Renal pelvis (tissue), 12 donors: ENCODE measurements at places on chromosomes 2 and 18. TPM values are rescaled to one million over a fixed set of nuclear protein-coding genes. Genes with fewer than 3 reads are reported as not detected.

GRCh38 chr2:144643537-144644336 is 123.8 kb upstream of the ZEB2 start:
- no peak for DNase-seq

The TUBA3E gene
- not detected for polyA plus RNA-seq

GRCh38 chr18:53909668-53910067 is 314.8 kb downstream of the MBD2 start:
- no peak for DNase-seq

The ASIC4 gene
- polyA plus RNA-seq, result 0.21 TPM

DNA sequence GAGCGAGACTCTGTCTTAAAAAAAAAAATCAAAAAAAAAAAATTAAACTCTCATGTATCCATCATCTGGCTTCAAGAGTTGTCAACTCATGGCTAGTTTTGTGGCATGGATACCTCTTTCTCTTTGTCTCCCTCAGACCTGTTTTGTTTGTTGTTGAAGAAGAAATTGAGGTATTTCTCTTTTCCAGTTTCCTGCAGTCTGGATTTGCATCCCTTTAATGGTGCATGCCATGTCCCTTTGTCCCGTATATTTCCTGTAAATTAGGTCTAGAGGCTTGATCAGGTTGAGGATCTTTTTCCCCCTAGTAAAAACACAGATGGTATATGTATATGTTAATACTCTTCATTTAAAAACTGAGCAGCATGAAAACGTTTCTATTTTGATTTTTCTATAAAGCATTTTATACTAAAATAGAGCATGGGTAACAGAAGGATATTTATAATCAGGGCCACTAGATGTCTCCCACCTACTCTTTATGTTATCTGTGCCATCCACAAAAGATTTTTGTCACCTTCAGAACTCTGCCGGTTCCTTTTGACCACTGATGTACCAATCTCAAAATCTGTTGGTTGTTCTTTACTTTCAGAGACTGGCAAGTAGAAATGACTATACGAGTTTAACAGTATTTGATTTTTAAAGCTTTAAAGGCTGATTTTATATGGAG is 80.1 kb downstream of the GALNT1 start:
- peak; percentile 0 for DNase-seq

DNA sequence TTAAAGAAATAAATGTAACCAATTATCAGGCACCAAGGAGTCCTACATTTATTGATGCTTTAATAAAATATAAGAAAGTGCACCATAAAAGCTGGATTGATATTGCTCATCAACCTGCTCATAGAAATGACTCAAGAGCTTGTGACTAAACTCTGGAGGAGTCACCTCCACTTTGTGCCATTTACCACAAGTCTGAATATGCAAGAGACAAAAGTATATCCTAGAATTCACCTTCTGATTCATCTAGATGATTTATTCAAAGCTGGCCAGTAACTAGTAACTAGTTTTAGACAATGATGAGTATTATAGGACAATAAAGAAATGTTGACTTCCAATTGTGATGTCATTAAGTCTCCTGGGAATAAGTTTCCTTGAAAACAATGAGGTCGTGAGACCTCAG is 146.0 kb upstream of the SOX11 start:
- no peak for DNase-seq

- no peak for DNase-seq
Observed at GRCh38 chr2:95386031-95386430, 16.5 kb upstream of the FAHD2A start.

DNA sequence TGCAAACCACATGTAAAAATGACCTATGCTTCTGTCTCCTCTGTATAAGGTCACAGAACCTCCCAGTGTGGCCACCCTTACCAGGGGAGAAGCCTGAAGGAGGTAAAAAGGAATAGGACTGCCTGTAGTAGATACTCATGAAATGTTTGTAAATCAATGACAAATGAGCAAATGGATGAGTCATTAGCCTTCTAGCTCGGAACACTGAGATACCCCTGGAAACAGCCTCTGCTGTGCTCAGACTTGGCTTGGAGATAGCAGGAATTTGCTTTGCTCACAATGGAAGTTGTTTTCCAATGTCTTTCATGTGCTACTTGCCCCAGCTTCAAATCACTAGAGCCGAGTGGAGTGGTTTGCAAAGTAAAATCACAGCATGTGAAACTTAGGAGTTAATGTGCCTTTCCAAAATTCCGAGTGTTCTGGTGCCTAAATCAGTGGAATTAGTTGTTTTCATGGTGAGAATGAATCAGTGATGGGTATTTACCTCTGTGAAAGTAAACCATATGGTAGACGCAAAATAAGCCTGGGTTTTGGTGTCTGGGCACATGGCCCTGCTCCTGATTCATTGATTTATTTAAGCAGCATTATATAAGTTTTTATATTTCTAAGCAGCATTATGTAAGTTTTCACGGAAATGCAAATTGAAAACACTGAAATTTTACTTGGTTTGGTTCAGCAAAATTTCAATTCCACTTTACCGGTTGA is 154.0 kb upstream of the MAP3K20 start:
- no peak for DNase-seq

DNA sequence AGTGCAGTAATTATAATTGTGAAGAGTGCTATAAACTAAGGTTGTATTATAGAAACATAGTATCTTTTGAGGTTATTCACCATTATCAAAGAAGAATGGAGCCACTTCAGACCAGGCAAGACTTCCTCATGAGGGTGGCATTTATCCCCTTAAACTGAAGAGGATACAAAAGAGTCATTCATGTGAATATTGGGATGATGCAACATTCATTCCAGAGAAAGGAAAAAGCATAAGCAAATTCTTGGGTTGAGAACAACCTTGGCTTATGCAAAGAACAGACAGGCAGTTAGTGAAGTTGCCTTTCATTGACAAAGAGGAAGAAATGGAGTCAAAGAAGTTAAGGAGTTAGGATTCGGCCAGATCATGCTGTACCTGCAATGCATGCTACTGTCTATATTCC is 682.5 kb downstream of the MBD2 start:
- no peak for DNase-seq

DNA sequence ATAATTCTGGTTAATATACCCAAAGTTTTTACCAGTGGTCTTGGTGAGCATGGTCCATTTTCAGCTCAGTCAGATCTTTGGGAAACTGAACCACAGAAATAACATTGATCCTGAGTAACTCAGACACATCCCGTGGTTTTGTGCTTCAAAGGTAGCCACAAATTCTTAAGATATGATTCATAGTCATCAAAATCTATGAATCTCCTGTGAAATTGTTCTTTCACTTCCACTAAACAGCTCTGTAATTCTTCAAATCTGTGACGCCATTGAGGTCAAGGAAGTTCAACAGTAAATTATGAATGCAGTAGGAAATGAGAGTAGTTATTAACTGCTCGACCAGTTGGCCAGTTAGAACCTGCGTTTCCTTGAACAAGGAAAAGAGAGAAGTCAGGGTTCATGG is 147.3 kb downstream of the IRS1 start:
- peak; percentile 45 for DNase-seq

GRCh38 chr2:27379836-27380625 is 503 bp downstream of the ZNF513 start:
- DNase-seq, result peak; percentile 41

DNA sequence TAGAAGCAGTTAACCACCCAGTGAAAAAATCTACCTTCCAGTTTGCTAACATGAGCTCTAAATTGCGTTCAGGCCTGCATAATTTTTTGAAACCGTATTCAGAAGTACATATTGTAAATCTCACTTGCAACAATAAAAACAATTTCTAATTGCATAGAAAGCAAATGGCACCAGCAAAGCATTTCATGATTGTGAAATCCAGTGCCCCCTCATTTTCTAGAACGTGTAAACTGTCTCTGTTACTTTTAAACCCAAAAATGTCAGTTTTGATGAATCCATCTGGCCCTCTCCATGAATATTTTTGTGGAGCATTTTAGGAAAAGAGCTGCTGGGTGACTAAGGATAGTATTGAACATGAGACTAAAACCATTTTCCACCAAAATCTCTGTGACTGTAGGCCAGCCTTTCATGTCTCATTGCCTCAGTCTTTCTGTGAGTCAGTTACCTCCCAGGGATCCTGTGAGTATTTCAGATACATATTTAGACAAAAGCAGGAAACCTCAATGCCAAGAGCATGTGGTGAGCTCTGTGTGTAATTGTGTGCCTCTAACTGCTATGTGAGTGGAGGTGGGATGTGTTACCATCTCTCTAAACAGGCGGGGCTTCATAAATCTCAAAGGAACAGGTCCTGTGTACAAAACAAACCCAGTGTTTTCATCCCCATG is 477.8 kb upstream of the DCC start:
- DNase-seq, result no peak

DNA sequence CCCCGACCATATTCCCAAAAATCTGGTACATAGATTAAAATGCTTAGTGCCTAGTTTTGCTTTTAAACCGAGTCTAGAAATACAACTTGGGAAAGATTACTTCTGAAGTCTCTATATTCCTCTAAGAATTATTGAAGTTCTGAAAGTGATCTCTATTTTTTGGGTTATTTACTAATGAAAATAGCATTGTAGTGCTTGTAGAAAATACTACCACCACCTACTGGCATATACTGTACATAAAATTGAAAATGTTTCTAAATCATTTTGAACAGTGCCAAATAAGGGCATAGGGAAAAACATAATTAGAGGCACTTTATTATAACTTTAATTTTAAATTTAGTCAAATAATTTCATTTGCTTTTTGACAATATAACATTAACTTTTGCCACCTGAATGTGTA is 1399.6 kb upstream of the ZEB2 start:
- no peak for DNase-seq

DNA sequence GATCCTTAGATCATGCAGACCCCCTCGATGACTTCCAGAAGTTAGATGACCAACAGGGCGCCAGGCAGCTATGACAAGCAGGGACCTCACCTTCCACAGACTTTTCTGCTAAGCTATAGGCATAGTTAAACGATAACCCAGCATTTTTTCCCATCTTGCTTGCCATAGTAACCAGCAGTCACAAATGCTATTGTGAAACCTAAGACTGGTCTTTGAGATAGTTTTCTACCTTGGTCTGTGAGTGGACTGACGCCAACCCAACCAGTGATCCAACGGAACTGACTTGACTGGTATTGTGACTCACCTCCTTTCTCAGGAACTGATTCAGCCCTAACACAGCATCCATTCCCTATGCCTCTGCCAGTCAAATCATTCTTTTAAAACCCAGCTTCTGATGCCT is 361.2 kb downstream of the LRRTM4 start:
- no peak for DNase-seq
